ENCODE measurements at places on chromosomes 2 and 18.
A peak's percentile ranks its signal among the peaks of the same experiment; 100 is the strongest.

DNA sequence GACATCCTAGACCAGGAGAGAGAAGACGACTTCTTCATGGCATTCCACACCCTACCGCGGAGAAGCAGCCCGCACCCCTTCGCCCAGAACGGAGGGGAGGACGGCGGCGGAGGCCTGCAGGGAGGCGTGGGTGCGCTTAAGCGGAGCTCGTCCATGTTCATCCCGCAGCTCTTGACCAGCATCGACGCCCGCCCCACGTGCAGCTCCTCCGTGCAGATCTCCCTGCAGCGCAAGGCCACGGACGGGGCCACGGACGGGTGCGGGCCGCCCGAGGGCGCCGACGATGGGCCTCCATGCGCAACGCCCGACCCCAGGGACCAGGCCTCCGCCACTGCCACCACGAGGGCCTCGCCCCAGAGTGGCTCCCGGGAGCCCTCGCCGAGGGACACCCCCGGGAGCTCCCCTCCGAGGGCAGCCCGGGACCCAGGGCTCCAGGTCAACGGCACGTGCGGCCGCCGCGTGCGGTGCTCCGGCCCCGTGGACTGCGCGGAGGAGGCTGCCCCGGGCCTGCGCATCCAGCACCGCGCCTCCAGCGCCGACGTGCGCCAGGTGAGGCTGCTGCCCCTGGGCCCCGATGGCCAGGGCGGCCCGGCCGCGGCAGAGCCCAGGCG is 211.8 kb downstream of the NEDD4L start:
- no peak for DNase-seq

DNA sequence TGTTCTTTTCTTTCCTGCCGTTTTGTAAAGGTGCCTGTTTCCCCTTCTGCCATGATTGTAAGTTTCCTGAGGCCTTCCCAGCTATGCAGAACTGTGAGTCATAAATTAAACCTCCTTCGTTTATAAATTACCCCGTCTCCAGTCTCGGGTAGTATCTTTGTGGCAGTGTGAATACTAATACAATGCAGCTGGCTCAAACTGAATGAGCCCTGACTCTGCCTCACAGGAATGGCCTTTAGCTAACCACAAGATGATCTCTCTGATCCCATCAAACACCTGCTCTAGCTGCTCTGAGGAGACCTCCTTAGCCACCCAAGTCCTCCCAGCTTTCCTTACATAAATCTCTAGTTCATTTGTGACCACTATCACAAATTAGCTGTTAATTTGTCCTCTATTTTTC is 41.5 kb upstream of the CAB39 start:
- DNase-seq, result no peak

GRCh38 chr2:146374505-146374904 is 1470.3 kb upstream of the ACVR2A start:
- no peak for DNase-seq

GRCh38 chr2:74715081-74715791 is 61.2 kb downstream of the SEMA4F start:
- DNase-seq, result peak; percentile 76

DNA sequence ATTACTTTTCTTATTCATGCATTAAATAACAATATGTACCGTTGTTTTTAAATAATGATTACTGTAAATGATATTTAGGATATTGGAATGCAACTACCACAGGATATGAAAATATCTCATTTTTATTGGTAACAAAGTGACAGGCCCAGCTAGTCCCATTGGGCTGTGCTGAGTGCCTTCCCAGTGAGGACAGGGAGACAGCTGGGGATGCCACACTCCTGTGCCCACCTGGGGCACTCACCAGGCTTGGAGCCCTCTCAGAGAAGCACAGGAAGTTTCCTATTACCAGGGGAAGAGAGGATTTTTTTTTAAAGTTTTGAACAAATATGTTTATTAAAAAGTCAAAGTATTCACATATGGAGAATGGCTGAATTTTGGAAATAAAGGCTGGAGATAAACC is 48.9 kb downstream of the PARD6G start:
- DNase-seq, result no peak

DNA sequence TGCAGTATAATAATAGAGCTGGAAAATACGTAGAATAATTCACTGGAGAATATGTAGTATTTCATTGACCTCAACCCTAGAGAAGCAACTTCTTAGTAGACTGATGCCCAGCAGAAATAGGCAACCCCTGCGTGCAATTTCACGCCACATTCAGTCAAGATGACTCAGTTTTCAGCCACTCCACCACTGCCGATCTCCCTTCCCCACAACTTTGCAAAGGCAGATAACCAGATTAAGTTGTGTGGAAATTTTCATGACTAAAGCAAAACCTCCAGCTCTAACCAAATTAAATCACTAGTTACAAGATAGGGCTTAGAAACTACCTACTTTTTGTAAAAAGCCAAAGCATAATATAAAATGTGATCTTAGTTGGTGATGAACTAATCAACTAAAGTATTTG is 63.3 kb upstream of the STK17B start:
- no peak for DNase-seq

DNA sequence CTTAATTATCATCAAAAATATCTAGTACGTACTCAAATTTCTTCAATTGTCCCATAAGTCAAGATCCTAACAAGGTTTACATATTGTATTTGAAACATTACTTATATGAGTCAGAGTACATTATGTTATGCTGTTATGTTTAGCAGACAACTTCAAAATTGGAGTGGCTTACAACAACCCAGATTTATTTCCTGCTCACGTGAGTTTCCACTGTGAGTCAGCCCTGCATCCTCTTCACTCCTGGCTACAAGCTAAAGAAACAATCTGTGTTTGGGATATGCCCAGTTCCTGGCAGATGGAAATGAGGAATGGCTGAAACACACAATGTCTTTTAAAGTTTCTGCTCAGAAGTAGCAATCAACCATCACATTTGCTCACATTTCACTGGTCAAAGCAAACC is 31.5 kb upstream of the TANC1 start:
- no peak for DNase-seq
